ENCODE measurements at places on chromosomes 13 and 19. TPM values are rescaled to one million over a fixed set of nuclear protein-coding genes. Genes with fewer than 3 reads are reported as not detected.

C5AR1 gene
- 3.9 TPM for total RNA-seq

ERCC2 gene
- 49.8 TPM for total RNA-seq

OR7A10 gene
- not detected for total RNA-seq

ZNF813 gene
- 4.6 TPM for total RNA-seq

ITPKC gene
- 20.8 TPM for total RNA-seq

DNA sequence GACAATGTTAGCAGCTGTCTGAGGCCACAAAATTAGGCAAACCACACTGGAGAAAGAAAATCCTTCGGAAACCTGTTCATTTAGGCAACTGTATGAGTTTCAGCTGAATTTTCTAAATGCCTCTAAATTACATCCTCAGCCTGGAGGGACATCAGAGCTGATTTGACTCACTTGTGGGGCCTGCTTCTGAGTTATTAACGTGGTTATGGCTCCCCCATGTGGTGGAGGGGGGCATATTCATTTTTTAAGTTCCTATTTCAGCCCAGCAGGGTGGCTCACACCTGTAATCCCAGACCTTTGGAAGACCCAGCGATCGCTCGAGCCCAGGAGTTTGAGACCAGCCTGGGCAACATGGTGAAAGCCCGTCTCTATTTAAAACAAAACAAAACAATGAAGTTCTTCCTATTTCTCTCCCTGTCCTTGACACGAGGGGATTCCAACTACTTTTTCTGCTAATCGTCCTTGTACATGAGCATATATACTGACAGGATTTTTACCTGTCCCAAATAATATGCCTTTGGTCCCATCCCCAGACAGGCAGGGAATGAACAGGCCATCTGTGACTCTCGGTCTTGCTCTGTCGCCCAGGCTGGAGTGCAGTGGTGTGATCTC lies 31.5 kb upstream of the HIF3A start:
- no peak overlapping the region for H3K27ac ChIP-seq
- no peaks in the 10 kb centered on the region for H3K4me1 ChIP-seq
- no peak overlapping the region for H3K4me3 ChIP-seq

GRCh38 chr13:33051632-33052031 lies 35.4 kb downstream of the KL start:
- no peaks in the 10 kb centered on the region for H3K4me1 ChIP-seq
- no peak overlapping the region for H3K4me3 ChIP-seq
- no peak overlapping the region for H3K27ac ChIP-seq
- no peaks in the 10 kb centered on the region for H3K27me3 ChIP-seq
- no peak for DNase-seq

- no peak overlapping the region for H3K27ac ChIP-seq
- no peak overlapping the region for H3K4me3 ChIP-seq
- no peaks in the 10 kb centered on the region for H3K27me3 ChIP-seq
- no peak for DNase-seq
- no peaks in the 10 kb centered on the region for H3K4me1 ChIP-seq
These were observed 15.4 kb downstream of the TNFAIP8L1 start for GRCh38 chr19:4654437-4655361.

- H3K27ac ChIP-seq: no peak overlapping the region
- no peaks in the 10 kb centered on the region for H3K27me3 ChIP-seq
- no peaks in the 10 kb centered on the region for H3K4me1 ChIP-seq
- no peak overlapping the region for H3K4me3 ChIP-seq
- H3K36me3 ChIP-seq: no peaks in the 10 kb centered on the region
These were observed 8.6 kb upstream of the EHD2 start for GRCh38 chr19:47704656-47705055.

GRCh38 chr19:54426291-54426931 lies 11.1 kb downstream of the TTYH1 start:
- H3K4me1 ChIP-seq: peaks cover 17% of the 10 kb centered on the region
- no peaks in the 10 kb centered on the region for H3K36me3 ChIP-seq
- H3K27ac ChIP-seq: no peak overlapping the region
- H3K4me3 ChIP-seq: no peak overlapping the region
- H3K27me3 ChIP-seq: no peaks in the 10 kb centered on the region

GRCh38 chr13:106700439-106700838 lies 132.5 kb upstream of the ARGLU1 start:
- no peak overlapping the region for H3K4me3 ChIP-seq
- H3K27ac ChIP-seq: no peak overlapping the region
- no peaks in the 10 kb centered on the region for H3K27me3 ChIP-seq

DNA sequence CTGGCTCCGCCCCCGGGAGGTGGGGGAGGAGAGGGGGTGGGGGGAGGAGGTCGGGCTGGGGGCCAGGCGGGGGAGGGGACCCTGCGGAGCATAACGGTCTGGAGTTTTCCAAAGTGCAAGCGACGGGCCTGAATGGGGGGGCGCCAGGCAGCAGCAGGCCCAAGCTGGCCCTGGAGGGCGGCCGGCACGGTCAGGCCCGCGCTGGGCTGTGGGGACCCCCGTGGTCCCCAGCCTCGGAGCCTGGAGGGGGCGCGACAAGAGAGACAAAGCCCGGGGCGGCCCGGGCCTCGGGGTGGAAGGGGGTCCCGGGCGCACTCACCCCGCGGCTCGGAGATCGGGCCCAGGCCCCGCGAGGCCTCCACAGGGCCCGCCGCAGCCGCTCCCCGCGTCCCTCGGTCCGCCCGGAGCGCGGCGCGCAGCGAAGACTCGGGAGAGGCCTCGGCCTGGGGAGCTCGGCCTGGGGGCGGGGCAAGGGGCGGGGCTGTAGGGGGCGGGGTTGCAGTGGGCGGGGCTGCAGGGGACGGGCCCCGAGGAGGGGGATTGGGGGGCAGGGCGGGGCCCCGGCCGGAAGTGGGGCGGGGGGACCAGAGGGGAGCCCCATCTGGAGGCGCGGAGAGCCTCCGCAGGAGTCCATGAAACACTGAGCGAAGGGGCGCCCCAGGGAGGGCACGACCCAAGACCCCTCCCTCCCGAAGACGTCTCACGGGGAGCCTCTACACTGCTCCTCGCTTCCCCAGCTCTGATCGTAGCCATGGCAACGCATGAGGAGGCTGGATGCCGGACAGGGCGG lies 47.6 kb downstream of the PTPRS start:
- peaks cover 12% of the 10 kb centered on the region for H3K4me1 ChIP-seq
- peak overlapping the region; percentile 16 for H3K27ac ChIP-seq
- H3K4me3 ChIP-seq: peak overlapping the region; percentile 70
- H3K27me3 ChIP-seq: no peaks in the 10 kb centered on the region
- H3K36me3 ChIP-seq: no peaks in the 10 kb centered on the region

All from testis (tissue), 5 donors.